ENCODE measurements at places on chromosomes 7 and 10. TPM values are rescaled to one million over a fixed set of nuclear protein-coding genes. Genes with fewer than 3 reads are reported as not detected.

Gene KCNH2
- 4.2 TPM for polyA plus RNA-seq

Gene VPS50
- 26.0 TPM for polyA plus RNA-seq

Gene PHYHIPL
- polyA plus RNA-seq, result 0.50 TPM

Gene C10orf67
- polyA plus RNA-seq, result 0.29 TPM

Gene LRGUK
- 2.7 TPM for polyA plus RNA-seq

Gene CPN1
- polyA plus RNA-seq, result not detected
